ENCODE measurements at places on chromosomes 12 and 14.

GRCh38 chr12:99079811-99080210 is 434.7 kb downstream of the APAF1 start:
- DNase-seq: no peak

GRCh38 chr14:36807727-36808126 is 146.1 kb downstream of the PAX9 start:
- no peak for DNase-seq

DNA sequence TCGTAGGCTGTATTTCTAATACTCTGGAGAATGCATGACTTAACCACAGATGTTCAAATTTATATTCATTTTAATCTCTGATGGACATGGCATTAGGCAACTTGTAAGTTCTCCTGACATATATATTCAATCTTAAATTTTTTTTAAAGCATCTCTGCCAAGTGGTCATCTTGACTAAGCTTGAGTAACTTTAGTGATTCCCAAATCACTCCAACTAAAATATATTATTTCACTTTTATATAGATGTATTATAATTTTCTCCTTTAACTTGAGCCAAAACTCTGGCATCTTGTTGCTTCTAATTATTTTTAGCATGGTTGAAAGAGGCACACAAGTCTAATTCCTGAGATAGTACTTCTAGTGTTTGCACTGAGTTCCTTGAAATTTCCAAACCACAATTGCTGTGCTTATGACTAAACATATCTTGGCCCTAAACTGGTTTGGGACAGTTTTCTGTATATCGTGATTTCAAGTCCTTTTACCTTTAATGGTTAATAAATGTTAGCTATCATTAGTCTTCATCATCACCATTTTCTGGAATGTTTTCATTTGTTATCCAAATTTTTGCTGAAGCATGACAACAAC is 8.4 kb downstream of the LRFN5 start:
- no peak for DNase-seq

GRCh38 chr12:113262710-113263109 is 41.4 kb downstream of the TPCN1 start:
- no peak for DNase-seq

DNA sequence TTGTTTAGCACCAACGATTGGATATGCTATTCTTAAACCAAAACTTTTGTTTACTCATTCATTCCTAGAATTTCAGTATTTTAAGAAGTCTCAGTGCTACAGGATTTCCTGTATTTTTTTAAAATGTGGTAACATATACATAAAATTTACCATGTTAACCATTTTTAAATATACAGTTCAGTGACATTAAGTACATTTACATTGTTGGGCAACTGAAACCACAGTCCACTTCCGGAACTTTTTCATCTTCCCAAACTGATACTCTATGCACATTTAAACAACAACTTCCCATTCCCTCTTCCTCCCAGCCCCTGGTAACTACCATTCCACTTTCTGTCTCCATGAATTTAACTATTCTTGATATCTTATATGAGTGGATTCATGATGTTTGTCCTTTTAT is 30.3 kb downstream of the PDE3A start:
- no peak for DNase-seq

DNA sequence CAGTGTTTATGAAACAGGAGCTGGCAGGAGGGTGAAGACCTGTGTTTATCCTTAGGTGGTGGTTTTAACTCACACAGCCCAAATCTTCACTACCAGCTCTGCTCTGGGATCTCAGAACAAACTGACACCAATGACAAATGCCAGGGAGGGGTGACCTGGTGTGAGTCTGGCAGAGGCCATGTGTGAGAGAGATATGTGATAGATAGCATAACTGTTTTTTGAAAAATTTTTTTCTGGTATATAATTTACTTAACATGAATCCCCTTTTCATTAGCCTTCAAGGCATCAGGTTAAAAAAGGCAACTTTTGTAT is 51.5 kb downstream of the SLC38A4 start:
- DNase-seq: no peak

DNA sequence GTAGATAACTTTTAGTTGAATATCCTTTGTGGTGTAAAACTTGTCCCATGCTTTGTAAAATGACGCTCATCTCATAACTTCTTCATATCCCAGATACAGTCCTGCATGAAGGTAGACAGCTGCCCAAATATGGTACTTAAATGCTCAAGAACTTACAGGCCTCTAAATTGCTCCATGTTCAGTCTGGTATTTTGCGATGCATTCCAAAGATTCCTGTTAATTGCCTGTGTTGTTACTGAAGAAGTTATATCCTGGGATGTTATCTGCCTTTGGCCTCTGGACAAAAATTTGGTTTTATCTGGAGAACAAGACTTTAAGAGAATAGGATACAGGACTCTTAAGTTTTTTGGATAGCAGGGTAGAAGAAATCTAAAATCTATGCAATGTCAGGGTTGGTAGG is 473.0 kb downstream of the PCNX1 start:
- DNase-seq: no peak
